ENCODE measurements at places on chromosomes 11 and 22. TPM values are rescaled to one million over a fixed set of nuclear protein-coding genes. Genes with fewer than 3 reads are reported as not detected.

DNA sequence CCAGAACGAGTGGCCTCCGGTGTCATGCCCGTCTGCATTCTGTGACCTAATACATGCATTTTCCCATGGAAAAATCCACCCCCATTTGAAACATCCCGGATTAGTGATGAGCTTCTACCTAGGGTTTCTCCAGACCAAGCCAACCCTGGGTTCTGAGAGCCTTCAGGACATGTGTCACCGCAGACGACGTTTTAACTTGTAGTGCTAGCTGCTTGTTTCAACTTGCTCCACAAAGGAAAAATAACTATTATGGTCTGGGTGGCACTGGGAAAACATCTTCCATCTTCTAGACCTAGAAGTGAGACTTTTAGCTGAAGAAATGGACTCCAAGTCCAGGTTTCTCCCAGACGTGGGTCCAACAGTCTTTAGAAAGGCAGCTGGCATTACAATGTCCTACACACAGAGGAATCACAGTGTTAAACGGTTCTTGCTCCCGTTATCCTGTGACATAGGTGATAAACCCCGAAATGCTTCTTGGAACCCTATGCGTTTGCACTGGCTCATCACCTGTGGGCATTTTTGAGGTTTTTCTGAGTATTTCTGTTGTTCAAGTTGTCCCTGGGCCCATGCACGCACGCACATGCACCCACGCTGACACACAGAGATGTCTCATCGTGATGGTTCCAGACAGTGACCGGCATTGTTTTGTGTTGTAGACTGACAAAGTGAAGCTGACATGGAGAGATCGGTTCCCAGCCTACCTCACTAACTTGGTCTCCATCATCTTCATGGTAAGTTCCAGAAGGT lies 46.6 kb upstream of the FADD start:
- no peak overlapping the region for H3K4me3 ChIP-seq
- DNase-seq: no peak
- no peak overlapping the region for H3K27ac ChIP-seq
- peaks cover 8% of the 10 kb centered on the region for H3K27me3 ChIP-seq
- H3K36me3 ChIP-seq: no peaks in the 10 kb centered on the region

BATF2 gene
- 1.2 TPM for total RNA-seq

GRCh38 chr22:30186510-30186909 lies 60.0 kb downstream of the LIF start:
- peaks cover 86% of the 10 kb centered on the region for H3K4me1 ChIP-seq
- DNase-seq: no peak
- peak overlapping the region; percentile 50 for H3K4me3 ChIP-seq

SART1 gene
- total RNA-seq: 79.3 TPM

- no peaks in the 10 kb centered on the region for H3K27me3 ChIP-seq
- H3K4me1 ChIP-seq: no peaks in the 10 kb centered on the region
Measured at GRCh38 chr11:41775296-41775695, 315.8 kb upstream of the LRRC4C start.

- no peak overlapping the region for H3K4me3 ChIP-seq
- H3K36me3 ChIP-seq: no peaks in the 10 kb centered on the region
- no peak for DNase-seq
Measured at GRCh38 chr11:57874981-57875380, 113.4 kb downstream of the CTNND1 start.

DNA sequence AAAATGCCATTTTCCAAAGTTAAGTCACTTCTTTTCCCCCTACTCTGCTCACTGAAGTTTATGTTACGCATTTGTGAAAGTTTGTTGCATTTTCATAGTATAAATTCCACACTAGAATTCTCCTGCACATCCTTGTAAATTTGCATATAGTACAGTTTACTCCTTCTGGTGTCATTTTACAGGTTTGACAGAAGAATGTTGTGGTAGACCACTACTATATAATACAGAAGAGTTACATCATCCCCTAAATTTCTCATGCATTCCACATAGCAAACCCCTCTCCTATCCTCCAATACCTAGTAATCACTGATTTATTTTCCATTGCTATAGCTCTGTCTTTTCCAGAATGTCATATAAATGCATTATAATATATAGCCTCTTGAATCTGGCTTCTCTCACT lies 64.5 kb downstream of the CCDC73 start:
- no peaks in the 10 kb centered on the region for H3K4me1 ChIP-seq
- no peak overlapping the region for H3K27ac ChIP-seq
- H3K27me3 ChIP-seq: peaks cover 7% of the 10 kb centered on the region
- no peaks in the 10 kb centered on the region for H3K36me3 ChIP-seq
- DNase-seq: no peak

- no peak for DNase-seq
- peak overlapping the region; percentile 26 for H3K27ac ChIP-seq
- H3K36me3 ChIP-seq: peaks cover 63% of the 10 kb centered on the region
- peaks cover 48% of the 10 kb centered on the region for H3K4me1 ChIP-seq
Measured at GRCh38 chr11:57421805-57422204, 5.1 kb downstream of the SLC43A3 start.

- DNase-seq: no peak
- H3K27me3 ChIP-seq: no peaks in the 10 kb centered on the region
- H3K27ac ChIP-seq: no peak overlapping the region
- H3K4me1 ChIP-seq: no peaks in the 10 kb centered on the region
- no peaks in the 10 kb centered on the region for H3K36me3 ChIP-seq
Measured at GRCh38 chr11:79538775-79539174, 97.9 kb upstream of the TENM4 start.

GRCh38 chr22:20552443-20553401 lies 45.3 kb downstream of the MED15 start:
- DNase-seq: no peak
- H3K4me3 ChIP-seq: peak overlapping the region; percentile 88
- H3K27ac ChIP-seq: peak overlapping the region; percentile 100
- H3K4me1 ChIP-seq: peaks cover 67% of the 10 kb centered on the region
